Skin of body (tissue), 3 donors: ENCODE measurements at places on chromosomes 3 and 15. TPM values are rescaled to one million over a fixed set of nuclear protein-coding genes. Genes with fewer than 3 reads are reported as not detected.
A peak's percentile ranks its signal among the peaks of the same experiment; 100 is the strongest.

The ARGFX gene
- total RNA-seq = not detected

- DNase-seq = no peak
Observed at GRCh38 chr3:134628884-134629283, 21.9 kb downstream of the KY start.

The SPTBN5 gene
- total RNA-seq = 1.7 TPM

GRCh38 chr15:70701891-70702568 lies 61.3 kb downstream of the UACA start:
- peak; percentile 53 for DNase-seq

- DNase-seq = peak; percentile 39
Observed at GRCh38 chr3:64074060-64074459, 50.8 kb upstream of the PSMD6 start.

GRCh38 chr3:36596419-36596818 lies 167.9 kb downstream of the DCLK3 start:
- DNase-seq = no peak
